ENCODE measurements at places on chromosomes 7 and 10.

DNA sequence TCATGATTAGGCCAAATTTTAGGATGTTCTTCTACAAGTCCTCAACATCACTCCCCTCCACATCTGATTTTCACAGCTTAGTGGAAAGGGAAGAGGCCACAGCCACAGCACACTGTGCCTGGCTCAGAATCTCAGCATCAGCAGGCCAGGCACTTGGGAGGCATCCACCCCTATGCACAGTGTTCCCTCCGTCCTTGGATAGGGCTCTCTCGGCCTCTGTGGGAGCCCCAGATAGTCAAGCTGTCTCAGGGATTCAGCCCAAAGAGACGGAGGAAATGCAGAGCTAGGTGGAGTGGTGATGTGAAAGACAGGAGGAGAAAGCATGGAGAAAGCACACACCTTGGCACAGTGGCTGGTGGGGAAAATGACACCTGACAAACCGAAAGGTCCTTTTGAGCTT is 1.3 kb downstream of the RBP4 start:
- no peak for DNase-seq

GRCh38 chr10:35007858-35008301 is 82.3 kb downstream of the CUL2 start:
- no peak for DNase-seq

GRCh38 chr7:85328456-85328998 is 141.7 kb upstream of the SEMA3D start:
- DNase-seq = no peak

DNA sequence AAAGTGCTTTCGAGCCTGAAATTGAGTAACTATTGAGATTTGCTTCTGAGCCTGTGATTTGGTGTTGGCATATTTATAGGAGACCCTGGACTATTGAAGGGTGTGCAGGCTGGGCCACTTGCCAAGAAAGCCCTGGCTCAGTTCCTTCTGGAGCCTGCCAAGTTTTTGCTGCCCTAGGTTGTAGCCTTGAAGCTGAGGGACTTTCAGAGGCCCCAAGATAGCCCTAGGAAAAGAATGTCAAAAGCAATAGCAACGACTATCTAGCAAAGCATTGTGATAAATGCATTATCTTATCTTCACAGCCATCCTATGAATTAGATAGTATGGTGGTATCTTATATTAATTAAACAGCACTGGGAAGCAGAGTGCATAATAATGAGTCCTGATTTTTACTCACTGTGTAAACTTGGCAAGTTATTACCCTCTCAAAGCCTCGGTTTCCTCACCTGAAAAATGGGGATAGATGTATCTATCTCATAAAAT is 473.7 kb upstream of the PODXL start:
- no peak for DNase-seq

DNA sequence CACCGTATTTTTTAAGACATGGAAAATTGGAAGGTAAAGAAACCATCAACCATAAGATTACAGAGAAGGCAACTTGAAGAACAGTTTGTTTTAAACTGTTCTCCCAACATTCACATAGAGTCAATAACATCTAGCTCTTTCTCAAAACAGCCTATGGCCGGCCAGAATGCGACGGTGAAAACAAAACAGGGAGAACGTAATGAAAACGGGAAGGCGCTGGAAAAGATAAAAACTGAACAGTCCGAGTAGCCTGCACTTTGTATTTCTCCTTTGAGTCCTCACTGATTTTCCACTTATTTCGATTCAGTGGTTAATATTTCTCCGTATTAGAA is 637 bp downstream of the MICU1 start:
- DNase-seq = no peak

DNA sequence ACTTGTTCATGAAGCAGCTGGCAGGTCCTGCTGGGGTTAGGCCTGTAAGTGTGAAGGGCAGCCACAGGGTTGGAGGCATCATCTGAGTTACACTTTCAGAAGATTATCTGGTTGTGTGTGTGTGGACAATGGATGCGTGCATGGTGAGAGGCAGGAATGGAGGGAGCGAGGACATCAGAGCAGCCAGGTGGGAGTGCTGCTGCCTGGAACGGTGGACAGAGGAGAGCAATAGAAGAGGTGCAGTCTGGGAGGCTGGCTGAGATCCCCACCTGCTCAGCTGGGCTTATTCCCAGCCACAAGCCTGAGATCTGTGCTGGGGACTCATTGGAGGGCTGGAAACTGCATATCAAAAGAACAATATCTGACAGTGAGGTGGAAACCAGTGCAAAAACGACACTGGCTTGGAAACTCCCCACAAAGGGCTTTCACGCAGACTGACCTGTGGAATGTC is 17.9 kb downstream of the ZNF488 start:
- DNase-seq = no peak

DNA sequence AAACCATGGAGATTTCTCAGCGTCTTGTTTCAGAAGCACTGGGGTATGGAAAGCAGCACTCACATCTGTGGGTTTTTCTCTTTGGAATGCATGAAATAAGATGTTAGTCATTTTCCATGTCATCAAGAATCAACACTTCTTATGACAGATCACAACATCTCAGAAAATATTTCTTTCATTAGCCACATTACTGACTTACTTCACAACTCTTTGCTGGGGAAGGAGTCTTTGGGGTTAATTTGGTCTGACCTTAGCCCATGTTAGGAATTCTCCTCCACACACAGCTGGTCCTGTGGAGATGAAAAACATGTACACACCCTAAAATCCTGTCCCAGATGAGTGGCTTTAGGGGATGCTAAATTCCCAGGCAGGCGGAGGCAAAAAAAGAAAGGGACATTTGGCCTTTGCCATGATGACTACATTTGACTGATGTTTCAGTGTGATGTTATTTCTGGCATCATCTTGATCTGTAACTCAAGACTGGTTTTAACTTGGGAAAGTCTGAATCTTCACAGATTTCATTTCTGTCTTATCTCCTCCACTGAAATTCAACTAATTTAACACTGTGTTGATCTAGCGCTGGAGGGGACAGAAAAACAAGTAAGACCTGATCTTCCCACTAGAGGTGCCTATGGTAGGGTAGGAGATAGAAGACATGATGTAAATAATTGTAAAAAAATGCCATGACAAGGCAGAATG is 363.2 kb downstream of the PRPF18 start:
- DNase-seq = no peak

DNA sequence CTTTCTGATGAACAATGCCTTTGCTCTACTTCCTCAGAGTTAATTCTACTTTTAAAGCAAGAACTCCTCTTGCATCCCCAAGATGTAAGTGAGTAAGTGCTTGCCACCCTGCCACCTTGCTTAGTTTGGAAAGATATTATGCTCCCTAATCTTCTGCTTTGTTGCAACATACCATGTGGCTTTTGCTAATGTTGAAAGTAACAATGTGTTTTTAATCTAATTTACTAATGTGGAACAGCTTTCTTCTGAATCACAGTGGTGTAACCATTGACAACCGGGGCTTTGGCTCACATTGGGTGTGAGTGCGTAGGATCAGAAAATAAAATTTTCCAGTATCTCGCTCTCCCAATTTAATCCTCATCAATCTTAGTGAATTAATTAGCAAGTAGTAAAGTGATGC is 254.1 kb upstream of the PTER start:
- no peak for DNase-seq

GRCh38 chr7:155974186-155974897 is 162.1 kb upstream of the SHH start:
- no peak for DNase-seq

GRCh38 chr10:11511321-11511720 is 100.1 kb downstream of the USP6NL start:
- no peak for DNase-seq

DNA sequence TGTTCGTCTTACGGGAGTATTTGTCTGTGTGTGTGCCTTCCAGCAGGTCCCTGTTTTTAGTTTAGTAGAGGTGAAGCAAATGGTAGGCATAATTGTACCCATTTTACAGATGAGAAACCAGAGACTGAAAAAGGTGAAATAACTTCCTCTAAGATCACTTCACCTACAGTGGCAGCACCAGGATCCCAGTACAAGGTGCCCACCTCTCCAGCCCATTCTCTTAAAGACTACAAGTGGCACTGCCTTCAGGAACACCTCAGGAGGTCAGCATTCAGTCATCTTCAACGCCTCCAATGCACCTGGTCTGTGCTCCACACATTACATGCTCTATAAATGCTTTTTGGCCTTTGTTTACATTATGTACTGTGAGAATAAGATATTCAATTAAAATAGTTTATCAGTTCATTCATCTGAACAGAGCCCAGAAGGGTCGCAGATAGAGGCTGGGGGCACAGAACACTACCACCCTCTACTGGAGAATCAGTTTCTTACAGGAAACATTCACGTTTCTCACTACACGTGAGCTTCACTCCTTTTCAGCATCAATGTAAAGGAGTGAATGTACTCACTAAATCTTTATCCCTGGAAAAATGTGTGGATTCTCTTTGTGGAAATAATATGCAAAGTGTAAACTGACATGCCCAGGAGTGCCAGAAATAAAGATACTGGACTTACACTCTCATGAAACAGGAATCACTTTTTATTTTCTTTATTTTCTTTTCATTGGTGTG is 45.5 kb upstream of the ABLIM1 start:
- no peak for DNase-seq

GRCh38 chr10:87921931-87922688 is 58.7 kb downstream of the PTEN start:
- DNase-seq = no peak

DNA sequence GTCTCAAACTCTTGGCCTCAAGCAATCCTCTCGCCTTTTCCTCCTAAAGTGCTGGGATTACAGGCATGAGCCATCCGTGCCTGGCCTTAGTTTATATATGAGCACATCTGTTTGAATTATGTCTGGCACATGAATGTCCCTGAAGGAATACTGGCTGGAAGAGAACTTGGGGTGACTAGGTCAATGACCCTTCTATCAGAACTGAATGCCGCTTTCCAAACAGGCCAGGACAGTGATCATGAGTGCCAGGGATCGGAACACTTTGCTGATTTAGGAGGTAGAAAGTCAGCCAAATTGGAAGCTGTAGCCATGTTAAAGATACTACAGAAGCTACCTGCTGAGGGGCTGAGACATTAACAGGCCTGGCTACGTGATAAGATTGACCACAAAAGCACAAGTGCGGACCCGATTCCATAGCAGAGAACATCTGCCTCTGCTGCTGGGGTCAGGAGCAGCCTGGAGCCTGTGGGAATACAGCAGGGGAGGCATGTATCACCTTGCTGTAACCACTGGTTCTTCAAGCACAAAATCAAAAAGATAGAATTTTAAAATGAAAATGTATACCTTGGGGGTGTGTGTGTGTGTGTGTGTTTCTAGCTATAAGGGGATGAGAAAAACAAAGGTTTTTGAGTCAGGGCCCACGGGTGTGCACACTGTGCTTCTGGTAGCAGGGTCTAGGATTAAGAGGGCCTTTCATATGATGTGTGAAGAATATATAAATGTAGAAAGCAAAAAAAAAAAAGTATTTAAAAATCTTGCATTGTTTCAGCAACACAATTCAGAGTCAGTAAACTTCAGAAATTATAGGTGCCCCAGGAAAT is 293.7 kb downstream of the BBS9 start:
- DNase-seq = no peak

DNA sequence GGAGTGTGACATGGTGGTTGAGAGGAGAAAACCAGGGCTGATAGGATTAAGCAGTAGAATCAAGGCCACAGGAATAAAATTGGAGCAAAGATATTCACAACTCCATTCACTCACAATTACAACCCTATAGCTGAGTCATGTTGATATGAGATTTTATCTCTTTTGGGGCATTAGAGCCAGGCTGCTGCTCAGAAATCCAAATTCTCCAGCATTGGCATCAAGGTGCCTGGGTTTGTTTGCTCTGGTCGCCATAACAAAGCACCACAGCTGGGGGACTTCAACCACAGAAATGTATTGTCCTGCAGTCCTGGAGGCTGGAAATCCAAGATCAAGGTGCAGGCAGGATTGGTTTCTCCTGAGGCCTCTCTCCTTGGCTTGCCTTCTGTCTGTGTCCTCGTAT is 52.5 kb upstream of the GRB10 start:
- no peak for DNase-seq

DNA sequence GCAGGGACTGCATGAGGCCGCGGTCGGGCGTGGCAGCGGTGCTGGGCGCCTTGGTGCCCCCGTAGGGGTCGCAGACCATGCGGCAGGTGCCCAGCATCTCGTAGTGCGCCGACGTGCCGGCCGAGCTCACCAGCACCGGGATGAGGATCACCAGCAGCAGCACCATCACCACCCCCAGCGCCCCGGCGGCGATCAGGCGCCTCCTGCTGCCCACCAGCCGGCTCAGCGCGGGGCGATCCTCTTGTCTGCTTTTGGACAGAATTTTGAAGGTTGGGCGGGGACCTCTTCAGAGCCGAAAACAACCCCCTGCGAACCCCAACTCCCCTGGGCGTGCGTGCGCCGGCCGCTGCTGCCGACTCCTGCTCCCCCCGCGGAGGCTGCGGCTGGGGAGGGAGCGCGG is 779 bp downstream of the C1QL3 start:
- DNase-seq = no peak

GRCh38 chr7:145876376-145876775 is 240.2 kb upstream of the CNTNAP2 start:
- no peak for DNase-seq

DNA sequence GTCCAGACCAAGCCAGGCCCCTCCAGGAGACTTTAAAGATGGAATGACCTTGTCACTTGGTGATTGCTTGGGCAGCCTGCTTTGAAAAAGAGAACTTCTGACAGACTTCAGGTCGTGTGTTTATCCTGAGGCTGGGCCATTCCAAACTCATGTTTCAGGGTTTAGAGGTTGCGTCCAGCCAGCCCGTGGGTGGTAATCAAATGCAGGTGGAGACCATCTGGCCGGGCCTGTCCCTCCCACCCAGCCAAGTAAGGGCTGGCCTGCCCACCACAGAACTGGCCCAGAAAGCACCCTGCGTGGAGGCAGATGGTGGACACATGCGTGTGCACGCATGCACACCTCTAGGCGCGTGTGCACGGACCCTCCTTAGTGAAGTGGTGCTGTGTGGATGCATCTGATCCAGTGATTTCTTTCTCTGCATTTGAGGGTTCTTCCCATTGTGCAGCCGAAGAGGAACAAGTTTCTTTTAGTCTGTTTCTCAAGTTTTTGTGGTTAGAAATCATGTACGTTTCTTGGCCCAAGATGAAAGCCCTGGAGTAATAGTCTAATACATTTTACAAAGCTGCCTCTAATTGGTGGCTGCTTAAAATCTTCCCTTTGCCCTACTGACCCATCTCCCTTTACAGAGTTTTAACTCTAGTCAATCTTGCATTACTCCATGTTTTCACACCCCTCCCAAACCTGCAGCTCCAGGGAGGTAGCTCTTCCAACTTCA is 43.0 kb downstream of the SUFU start:
- no peak for DNase-seq

- DNase-seq = no peak
These were observed 127.5 kb downstream of the ABCA13 start for GRCh38 chr7:48298779-48299178.

GRCh38 chr7:100372256-100372655 is 1.0 kb upstream of the PILRA start:
- no peak for DNase-seq

GRCh38 chr7:151232917-151233701 is 826 bp downstream of the CHPF2 start:
- DNase-seq = no peak

DNA sequence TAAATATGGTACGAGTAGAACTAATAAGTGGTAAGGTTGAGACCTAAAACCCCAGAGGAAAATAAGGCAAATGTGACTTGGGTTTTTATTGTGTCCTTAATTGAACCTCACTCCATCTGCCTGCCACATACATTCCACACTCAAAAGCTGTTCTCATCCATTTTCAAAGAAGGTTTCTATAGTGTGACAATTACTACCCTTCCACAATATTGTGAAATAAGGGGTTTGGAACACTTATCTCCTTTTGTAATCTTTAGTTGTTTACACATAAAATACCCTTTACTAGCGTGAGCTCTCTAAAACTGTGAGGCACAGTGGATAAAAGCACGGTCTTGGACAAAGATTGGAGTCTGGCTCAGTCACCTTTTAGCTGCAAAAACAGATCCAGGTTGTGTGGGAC is 166.6 kb downstream of the THSD7A start:
- DNase-seq = no peak

Data from stimulated activated CD8-positive, alpha-beta memory T cell treated with anti-CD3 and anti-CD28 coated beads, Interleukin-2, amount 100 ng/mL, for 1 hour (primary cell).